ENCODE measurements at places on chromosomes 16 and 17. TPM values are rescaled to one million over a fixed set of nuclear protein-coding genes. Genes with fewer than 3 reads are reported as not detected.

DNA sequence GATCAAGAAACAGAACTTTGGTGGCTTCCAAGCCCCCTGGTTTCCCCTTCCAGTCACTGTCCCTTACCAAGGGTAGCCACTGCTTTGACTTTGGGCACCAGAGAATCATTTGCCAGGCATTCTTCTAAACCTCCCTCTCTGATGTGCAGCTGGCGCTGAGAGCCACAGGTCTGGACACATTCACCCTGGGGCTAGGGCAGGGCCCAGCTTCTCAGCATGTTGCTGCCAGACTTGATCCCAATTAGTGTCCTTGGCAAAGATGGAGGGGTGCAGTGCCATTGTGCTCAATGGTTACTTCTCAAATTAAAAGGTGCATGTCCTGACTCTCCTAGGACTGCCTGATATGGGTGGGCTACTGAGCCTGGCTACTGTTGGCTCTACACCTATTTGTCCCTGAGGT lies 7.6 kb upstream of the SLC47A2 start:
- no peaks in the 10 kb centered on the region for H3K36me3 ChIP-seq
- no peak overlapping the region for H3K27ac ChIP-seq
- no peak overlapping the region for H3K4me3 ChIP-seq
- DNase-seq = no peak
- H3K4me1 ChIP-seq = no peaks in the 10 kb centered on the region

GRCh38 chr16:64659866-64660265 lies 462.0 kb downstream of the CDH11 start:
- no peaks in the 10 kb centered on the region for H3K36me3 ChIP-seq
- no peaks in the 10 kb centered on the region for H3K27me3 ChIP-seq
- no peaks in the 10 kb centered on the region for H3K4me1 ChIP-seq
- H3K4me3 ChIP-seq = no peak overlapping the region
- H3K27ac ChIP-seq = no peak overlapping the region

- no peak for DNase-seq
- H3K27ac ChIP-seq = no peak overlapping the region
- H3K27me3 ChIP-seq = no peaks in the 10 kb centered on the region
- peaks cover 12% of the 10 kb centered on the region for H3K36me3 ChIP-seq
- H3K4me1 ChIP-seq = peaks cover 9% of the 10 kb centered on the region
These were observed 311.3 kb upstream of the SOX9 start for GRCh38 chr17:71809537-71809936.

DNA sequence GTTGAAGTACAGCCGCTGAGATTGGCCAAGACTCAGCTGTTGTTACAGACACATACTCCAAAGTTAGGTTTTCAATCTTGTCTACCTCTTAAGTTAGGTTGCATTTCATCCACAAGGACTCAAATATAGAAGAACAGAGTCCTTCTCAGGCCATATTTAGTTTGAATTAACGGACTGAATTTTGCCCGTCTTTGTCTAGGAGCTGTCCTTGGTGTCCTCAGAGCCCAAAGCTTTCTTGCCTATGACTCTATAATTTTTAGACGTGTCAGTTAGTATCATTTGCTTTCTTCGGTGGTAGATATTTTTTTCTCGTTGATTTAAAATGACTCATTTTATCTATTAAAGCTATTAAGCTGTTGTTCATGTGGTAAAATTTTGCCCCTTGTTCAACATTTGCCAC lies 403.2 kb downstream of the HS3ST3B1 start:
- H3K4me3 ChIP-seq = no peak overlapping the region
- peaks cover 3% of the 10 kb centered on the region for H3K27me3 ChIP-seq
- no peak for DNase-seq
- H3K4me1 ChIP-seq = peaks cover 19% of the 10 kb centered on the region
- peaks cover 2% of the 10 kb centered on the region for H3K36me3 ChIP-seq

- peaks cover 6% of the 10 kb centered on the region for H3K36me3 ChIP-seq
- H3K4me1 ChIP-seq = peaks cover 34% of the 10 kb centered on the region
- H3K27ac ChIP-seq = peak overlapping the region; percentile 73
- H3K27me3 ChIP-seq = no peaks in the 10 kb centered on the region
- DNase-seq = no peak
These were observed 12.4 kb downstream of the METTL9 start for GRCh38 chr16:21611556-21612384.

- H3K4me3 ChIP-seq = no peak overlapping the region
- no peaks in the 10 kb centered on the region for H3K36me3 ChIP-seq
- no peaks in the 10 kb centered on the region for H3K27me3 ChIP-seq
- DNase-seq = peak; percentile 13
These were observed 62.4 kb downstream of the CDH11 start for GRCh38 chr16:65059406-65059980.

DNA sequence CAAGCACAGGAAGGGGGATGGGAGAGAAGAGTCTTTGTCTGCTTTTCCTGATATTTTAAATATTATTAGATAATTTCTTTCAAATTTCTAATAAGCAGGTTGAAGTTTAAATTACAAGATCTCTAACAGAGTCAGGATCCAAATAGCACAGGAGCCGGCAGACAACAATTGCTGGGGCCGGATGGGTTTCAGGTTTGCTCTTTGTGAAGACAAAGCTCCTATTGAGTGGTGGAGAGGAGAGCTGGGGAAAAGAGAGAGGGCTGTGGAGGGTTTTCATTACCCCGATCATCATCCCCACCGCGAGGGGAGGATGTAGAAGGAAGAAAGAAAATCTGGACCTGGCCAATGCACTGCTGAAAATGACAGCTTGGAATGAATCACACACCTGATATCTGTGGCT lies 197.3 kb downstream of the SOX9 start:
- H3K4me1 ChIP-seq = peaks cover 4% of the 10 kb centered on the region
- H3K36me3 ChIP-seq = peaks cover 3% of the 10 kb centered on the region
- H3K4me3 ChIP-seq = no peak overlapping the region
- H3K27me3 ChIP-seq = peaks cover 4% of the 10 kb centered on the region
- DNase-seq = no peak

GRCh38 chr17:21296097-21297025 lies 11.8 kb downstream of the MAP2K3 start:
- no peak overlapping the region for H3K4me3 ChIP-seq
- DNase-seq = no peak
- H3K4me1 ChIP-seq = no peaks in the 10 kb centered on the region
- H3K27me3 ChIP-seq = no peaks in the 10 kb centered on the region
- H3K36me3 ChIP-seq = peaks cover 10% of the 10 kb centered on the region

- no peak overlapping the region for H3K4me3 ChIP-seq
- no peaks in the 10 kb centered on the region for H3K27me3 ChIP-seq
- no peak for DNase-seq
These were observed 14.8 kb upstream of the PRPSAP1 start for GRCh38 chr17:76368545-76368944.

DNA sequence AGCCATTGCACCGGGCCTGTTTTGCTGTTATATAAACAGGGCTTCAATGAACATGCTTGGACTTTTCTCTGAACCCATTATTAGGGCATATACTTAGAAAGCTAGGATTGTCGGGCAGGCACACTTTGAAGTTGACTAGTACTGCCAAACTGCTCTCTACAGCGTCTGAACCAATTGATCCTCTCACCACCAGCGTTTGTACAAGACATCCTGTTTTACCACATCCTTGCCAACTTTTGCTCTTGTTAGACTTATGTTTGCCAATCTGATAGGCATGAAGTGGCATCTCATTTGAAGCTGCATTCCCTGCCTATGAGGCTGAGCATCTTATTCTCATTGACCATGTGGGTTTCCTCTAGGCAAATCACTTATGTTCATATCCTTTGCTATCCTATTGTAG lies 7.4 kb upstream of the PPP1R9B start:
- H3K4me3 ChIP-seq = no peak overlapping the region
- no peak for DNase-seq
- H3K27ac ChIP-seq = no peak overlapping the region
- peaks cover 7% of the 10 kb centered on the region for H3K4me1 ChIP-seq

DNA sequence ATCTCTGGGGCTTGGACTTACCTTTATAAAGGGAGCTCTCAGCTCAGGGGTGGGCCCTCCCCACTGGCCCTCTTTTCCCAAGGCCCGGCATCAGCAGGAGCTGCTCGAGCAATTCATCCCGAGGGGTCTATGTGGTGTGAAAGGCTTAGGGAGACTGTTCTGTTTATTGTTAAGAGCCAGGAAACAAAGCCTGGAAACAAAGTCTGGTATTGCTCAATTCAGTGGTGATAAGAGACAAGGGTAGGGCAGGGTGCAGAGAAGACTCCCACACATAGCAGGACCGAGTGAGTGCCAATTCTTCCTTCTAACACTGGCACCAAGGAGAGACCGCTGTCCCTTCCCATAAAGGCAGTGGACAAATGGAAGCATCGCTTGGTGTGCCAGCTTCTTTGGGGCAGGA lies 750.7 kb downstream of the KCNJ18 start:
- no peak overlapping the region for H3K27ac ChIP-seq
- no peaks in the 10 kb centered on the region for H3K36me3 ChIP-seq
- H3K4me1 ChIP-seq = no peaks in the 10 kb centered on the region
- no peak for DNase-seq

DNA sequence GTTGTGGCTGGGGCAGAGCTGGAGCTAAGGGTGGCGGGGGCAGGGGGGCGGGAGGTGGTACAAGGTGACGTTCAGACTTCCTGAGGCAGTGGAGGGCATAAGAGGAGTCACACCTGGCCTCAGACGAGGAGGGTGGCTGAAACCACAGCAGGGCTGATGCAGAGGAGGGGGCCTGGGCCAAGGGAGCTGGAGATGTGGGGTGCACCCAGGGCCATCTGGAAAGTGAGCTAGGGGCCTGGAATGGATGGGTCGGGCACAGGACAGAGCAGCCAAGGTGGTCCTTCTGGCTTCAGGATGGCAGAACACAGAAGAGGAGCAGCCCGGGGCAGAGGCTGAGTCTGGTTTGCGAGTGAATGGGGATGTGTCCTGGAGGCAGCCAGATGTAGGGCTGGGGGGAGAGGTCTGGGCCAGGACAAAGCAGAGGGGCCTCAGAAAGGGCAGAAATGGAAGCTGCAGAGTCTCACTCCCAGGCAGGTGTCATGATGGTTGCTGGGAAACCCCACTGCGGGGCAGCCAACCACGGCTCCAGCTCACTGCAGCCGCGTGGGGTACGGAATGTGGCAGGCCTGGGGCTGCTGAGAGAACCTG lies 57.6 kb downstream of the PRMT7 start:
- no peak for DNase-seq
- H3K27me3 ChIP-seq = peaks cover 14% of the 10 kb centered on the region
- H3K4me1 ChIP-seq = peaks cover 21% of the 10 kb centered on the region
- no peaks in the 10 kb centered on the region for H3K36me3 ChIP-seq

DNA sequence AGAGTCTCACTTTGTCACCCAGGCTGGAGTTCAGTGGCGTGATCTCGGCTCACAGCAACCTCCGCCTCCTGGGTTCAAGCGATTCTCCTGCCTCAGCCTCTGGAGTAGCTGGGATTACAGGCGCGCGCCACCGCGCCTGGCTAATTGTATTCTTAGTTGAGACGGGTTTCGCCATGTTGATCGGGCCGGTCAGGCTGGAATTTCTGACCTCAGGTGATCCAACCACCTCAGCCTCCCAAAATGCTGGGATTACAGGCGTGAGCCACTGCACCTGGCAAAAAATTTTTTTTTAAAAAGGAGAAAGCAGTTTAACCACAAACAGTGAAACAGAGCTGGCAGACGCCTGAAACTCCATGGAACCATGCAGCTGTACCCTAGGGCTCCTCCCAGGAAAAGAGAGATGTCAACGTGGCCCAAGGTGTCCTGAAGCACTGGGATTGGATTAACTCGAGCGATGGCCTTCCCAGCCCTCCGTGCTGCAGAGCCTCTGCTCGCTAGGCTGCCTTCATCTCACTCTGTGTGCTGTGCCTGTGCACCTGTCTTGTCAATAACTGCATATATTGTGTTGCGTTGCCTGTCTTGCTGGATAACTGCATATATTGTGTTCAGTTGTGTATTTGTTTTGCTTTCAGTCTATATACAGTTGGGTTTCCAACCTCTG lies 29.6 kb upstream of the FOXK2 start:
- H3K4me1 ChIP-seq = peaks cover 3% of the 10 kb centered on the region
- no peak overlapping the region for H3K27ac ChIP-seq
- no peak overlapping the region for H3K4me3 ChIP-seq
- no peaks in the 10 kb centered on the region for H3K27me3 ChIP-seq
- H3K36me3 ChIP-seq = peaks cover 13% of the 10 kb centered on the region

GRCh38 chr16:84461413-84462295 lies 42.8 kb downstream of the MEAK7 start:
- H3K27ac ChIP-seq = no peak overlapping the region
- no peak overlapping the region for H3K4me3 ChIP-seq
- H3K4me1 ChIP-seq = no peaks in the 10 kb centered on the region
- no peaks in the 10 kb centered on the region for H3K27me3 ChIP-seq
- H3K36me3 ChIP-seq = peaks cover 27% of the 10 kb centered on the region

DNA sequence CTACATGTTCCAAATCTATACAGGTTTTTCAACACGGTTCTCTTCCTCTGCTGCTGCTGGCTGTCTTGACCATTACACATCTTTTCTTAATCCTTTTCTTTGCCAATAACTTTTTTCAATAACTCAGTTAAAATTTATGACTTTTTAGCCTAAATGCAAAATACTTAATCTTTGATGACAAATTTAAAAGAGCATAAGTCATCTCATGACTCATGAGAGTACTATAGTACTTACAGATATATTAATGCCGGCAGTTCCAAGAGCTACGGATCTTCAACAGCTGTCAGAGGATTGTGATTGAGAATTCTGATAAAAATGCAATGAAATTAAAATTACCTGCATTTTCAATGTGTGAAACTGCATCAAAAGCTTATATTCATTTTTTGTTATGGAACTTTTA lies 105.5 kb downstream of the KPNA2 start:
- H3K27ac ChIP-seq = no peak overlapping the region
- H3K36me3 ChIP-seq = no peaks in the 10 kb centered on the region
- no peak overlapping the region for H3K4me3 ChIP-seq
- no peaks in the 10 kb centered on the region for H3K4me1 ChIP-seq

GRCh38 chr16:29777576-29778350 lies at the start of gene ZG16:
ZG16 (plus strand) TSS chr16:29778256; CDS start chr16:29779267, 1,011 bp downstream.
- H3K4me1 ChIP-seq = peaks cover 7% of the 10 kb centered on the region
- no peak within 1 kb of the TSS for H3K27ac ChIP-seq
- no peak for DNase-seq
- peaks cover 2% of the 10 kb centered on the region for H3K27me3 ChIP-seq

DNA sequence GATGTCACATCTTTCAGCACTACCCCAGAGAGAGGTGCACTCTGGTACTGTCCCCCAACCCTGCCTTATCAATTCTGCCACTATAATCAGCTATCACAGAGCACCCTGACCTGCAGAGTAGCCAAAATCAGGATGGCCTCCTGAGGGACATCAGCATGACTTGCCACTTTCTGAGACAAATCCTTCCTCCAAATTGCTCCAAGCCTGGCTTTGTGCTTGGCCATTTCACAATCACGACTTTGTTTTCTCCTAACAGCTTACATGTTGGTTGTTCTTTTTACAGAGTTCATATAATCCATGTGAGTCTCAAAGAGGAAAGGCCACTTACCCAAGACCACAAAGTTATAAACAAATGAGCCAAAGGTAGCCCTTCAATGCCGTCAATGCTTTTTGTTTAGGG lies 449.0 kb upstream of the CDH5 start:
- no peak overlapping the region for H3K4me3 ChIP-seq
- no peak overlapping the region for H3K27ac ChIP-seq
- no peaks in the 10 kb centered on the region for H3K36me3 ChIP-seq
- H3K27me3 ChIP-seq = peaks cover 21% of the 10 kb centered on the region

GRCh38 chr17:16932156-16932555 lies 39.8 kb downstream of the TNFRSF13B start:
- no peak for DNase-seq
- H3K4me1 ChIP-seq = no peaks in the 10 kb centered on the region
- no peak overlapping the region for H3K4me3 ChIP-seq
- no peak overlapping the region for H3K27ac ChIP-seq

- no peaks in the 10 kb centered on the region for H3K27me3 ChIP-seq
- no peak for DNase-seq
- H3K36me3 ChIP-seq = peaks cover 5% of the 10 kb centered on the region
- no peak overlapping the region for H3K4me3 ChIP-seq
These were observed 6.0 kb downstream of the MPG start for GRCh38 chr16:83781-84615.

ASPHD1 gene
- total RNA-seq = 3.8 TPM

SSH2 gene
- 20.7 TPM for total RNA-seq

SLC52A1 gene
- total RNA-seq = not detected

FAM20A gene
- 13.7 TPM for total RNA-seq

SLC6A4 gene
- 0.64 TPM for total RNA-seq

CHRNB1 gene
- total RNA-seq = 19.1 TPM
